ENCODE measurements at places on chromosomes 13 and 19.

GRCh38 chr19:5119297-5119998 lies 150.5 kb downstream of the KDM4B start:
- DNase-seq, result no peak

- DNase-seq, result no peak
Measured at GRCh38 chr13:39444866-39445265, 158.1 kb downstream of the LHFPL6 start.

- DNase-seq, result no peak
Measured at GRCh38 chr19:47618771-47619170, 9.8 kb downstream of the BICRA start.

DNA sequence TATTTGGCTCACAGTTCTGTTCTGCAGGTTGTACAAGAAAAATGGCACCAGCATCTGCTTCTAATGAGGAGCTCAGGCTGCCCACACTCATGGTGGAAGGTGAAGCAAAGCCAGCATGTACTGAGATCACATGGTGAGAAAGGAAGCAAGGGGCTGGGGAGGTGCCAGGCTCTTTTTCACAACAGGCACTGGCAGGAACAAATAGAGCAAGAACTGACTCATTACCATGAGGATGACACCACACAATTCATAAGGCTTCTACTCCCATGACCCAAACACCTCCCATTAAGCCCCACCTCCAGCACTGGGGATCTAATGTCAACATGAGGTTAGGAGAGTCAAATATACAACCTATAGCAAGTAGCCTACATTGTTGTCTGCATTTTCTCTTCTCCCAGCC lies 522.6 kb downstream of the RFC3 start:
- DNase-seq, result peak; percentile 57

DNA sequence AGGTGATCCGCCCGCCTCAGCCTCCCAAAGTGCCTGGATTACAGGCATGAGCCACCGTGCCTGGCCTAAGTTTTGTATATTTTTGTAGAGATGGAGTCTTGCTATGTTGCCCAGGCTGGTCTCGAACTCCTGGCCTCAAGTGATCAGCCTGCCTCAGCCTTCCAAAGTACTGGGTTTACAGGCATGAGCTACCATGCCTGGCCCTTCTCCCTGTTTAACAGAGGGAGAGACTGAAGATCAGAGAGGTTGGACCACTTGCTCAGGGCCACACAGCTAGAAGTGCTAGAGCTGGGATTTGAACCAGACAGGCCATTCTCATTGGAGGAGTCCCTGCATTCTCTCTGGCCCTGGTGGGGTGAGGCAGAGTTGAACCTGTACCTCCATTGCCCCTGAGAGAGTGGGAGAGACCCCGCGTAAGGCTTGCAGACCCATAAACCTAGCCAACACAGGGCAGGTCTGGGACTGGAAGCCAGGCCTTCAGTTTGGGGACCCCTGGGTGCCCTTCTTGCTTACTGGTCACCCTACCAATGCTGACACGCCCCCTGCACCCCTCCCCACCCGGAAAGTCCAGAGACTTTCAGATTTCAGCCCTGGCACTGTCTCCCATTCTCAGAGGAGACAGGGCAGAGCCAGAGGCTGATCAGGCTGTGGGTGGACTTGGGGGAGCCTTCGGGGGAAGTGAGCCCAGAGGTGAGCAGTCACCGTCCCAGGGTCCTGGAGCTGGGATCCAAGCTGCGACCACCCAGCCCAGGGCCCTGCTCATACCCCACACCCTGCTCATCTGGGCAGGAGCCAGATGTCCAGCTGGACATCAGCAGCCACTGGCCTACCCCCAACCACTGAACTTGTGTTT lies 13.3 kb downstream of the TTYH1 start:
- DNase-seq, result no peak

GRCh38 chr19:41431426-41432386 lies 4.5 kb upstream of the B3GNT8 start:
- DNase-seq, result peak; percentile 52

- DNase-seq, result no peak
Measured at GRCh38 chr13:99214232-99214631, 13.6 kb downstream of the UBAC2 start.

GRCh38 chr13:94479616-94480015 lies at the start of gene DCT:
Gene DCT, minus strand, starts transcription at chr13:94479682. Its CDS starts 427 bp downstream, at chr13:94479255.
- DNase-seq, result no peak

DNA sequence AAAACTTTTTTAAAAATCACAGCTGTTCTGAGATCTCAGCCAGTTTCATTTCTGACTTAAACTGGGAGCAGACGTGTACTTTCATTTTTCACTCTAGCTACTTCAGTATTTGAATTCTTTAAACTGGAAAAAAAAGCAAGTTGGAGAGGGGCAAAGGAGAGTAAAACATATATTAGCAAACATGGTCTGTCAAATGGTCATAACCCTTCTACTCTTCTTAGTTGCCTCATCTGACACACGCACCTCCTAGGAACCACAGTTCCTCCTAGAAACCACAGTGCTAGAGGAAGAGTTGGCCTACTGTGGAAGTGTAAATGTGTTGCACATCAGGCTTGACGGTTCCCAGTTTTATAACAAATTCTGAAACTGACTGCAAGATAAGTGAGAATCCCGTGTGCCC lies 47.2 kb downstream of the TM9SF2 start:
- DNase-seq, result no peak

- DNase-seq, result peak; percentile 61
Measured at GRCh38 chr13:23871616-23872220, 17.5 kb downstream of the MIPEP start.

DNA sequence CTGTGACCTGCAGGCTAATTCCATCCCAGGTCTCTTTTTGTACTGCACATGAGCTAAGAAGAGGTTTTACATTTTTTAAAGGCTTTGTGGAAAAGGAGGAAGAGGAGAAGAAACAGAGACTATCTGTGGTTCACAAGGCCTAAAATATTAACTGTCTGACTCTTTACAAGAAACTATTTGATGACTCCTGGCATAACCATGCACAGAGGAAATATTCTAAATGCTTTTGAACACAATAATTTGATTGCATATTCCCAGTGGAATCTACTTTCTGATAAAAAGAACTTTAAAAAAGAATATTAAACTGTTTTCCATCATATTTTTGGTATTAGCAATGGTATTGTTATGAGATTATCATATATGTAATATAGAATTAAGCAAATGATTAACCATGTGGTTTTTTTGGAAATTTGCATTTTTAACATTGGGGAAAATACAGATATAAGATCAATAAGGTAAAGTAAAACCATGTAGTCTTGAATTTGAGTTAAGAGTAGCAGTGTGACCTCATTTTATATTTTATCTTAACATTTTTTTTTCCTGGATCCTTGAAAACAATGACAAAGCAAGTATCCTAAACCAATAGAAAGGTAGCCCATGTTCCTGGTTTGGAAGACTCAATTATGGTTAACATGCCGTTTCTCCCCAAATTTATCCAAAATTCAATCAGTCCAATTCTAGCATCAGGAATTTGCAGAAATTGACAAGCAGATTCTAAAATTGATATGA lies 251.0 kb downstream of the UQCRFS1 start:
- peak; percentile 76 for DNase-seq

GRCh38 chr13:35882722-35883497 lies 248.3 kb downstream of the DCLK1 start:
- no peak for DNase-seq

- DNase-seq, result peak; percentile 23
Measured at GRCh38 chr13:67353941-67354340, 123.8 kb upstream of the PCDH9 start.

- DNase-seq, result no peak
Measured at GRCh38 chr13:76216729-76217128, 580.6 kb downstream of the LMO7 start.

DNA sequence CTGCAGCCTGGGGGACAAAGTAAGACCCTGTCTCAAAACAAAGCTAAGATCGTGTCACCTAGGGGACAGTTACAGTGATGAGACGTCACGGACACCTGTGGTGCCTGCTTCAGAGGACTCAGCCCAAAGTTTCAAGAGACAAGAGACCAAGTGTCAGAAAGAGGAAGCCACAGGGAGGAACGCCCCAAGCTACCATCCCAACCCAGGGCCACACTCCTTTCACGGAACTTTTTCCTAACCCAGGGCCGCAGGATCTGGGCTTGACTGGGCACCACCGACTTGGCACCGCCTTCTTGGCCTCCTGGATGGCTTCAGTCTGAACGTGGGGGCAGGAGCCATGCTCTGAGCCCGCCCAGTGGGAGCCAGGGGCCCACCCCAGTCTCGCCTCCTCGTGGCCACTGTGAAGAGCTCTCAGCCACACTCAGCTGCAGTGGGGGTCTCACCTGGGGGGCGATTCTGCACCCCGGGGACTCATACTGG lies 8.5 kb downstream of the MOB3A start:
- no peak for DNase-seq

- DNase-seq, result no peak
Measured at GRCh38 chr19:3625996-3626472, 556 bp downstream of the CACTIN start.

DNA sequence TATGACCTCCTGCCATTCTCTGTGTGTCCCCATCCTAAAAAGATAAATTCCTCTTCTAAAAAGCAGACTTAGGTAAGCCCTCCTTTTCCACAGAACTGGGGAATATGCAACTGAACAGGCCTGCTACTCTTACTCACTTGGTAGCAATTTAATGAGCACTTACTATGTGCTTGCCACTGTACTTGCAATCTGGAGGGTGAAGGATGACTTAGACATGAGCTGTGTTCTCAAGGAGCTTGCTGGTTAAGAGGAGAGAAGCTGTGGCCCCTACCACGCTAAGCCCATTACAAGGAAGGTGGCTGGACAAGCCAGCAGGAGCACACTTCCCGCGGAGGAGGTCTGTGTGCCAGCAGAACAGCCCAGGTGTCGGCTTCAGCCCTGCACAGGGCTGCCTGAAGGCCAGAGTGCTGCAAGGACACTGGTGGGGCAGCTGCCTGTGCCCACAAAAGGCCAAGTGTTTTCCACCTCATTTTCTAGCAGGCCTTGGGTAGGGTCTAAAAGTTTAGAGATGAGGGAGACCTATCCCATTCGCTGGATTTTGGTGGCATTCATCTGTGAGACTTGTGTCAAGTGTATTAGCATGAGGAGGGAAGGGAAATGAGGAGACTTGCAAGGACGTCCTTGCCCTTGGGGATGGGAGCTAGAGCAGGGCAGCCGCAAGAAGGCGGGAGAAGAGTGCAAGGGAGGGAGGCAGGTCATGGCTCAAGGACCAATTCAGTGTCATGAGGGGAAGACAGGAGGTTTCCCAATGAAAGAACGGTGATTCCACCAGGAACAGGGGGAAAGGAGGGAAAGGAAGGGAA lies 52.0 kb downstream of the COL4A1 start:
- DNase-seq, result no peak

DNA sequence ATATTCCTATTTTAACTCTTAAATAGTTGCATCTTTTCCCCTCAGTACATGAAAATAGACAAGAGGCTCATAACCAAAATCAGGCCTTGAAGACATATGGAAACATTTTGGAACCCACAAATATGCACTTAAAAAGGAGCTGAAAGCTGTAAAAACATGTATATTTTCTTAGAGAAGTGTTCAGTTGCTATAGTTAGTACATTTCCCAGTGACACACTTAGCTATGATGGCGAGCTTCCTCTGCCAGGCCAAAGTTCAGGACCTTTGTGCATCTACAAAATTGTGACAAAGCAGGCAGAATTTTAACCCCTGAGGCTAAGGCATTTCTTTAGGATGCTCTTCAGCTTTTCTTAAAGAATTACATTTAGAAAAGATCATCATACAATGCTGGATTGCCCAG lies 54.5 kb downstream of the RCBTB2 start:
- no peak for DNase-seq

GRCh38 chr13:106348075-106348840 lies 187.2 kb downstream of the EFNB2 start:
- DNase-seq, result peak; percentile 59

DNA sequence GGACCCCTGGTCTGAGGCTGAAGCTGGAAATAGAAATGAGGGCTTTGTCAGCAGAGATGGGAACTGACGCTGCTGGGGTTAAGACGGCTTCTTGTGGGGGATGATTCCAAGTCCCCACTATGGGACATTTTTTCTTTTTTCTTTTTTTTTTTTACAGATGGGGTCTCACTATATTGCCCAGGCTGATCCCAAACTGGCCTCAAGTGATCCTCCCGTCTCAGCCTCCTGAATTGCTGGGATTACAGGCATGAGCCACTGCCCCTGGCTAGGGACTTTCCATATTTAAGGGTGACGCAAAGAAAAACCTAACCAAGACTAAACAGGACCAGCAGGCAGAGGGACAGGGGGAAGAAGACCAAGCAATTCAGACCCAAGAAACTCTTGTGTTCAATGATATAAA lies 10.0 kb downstream of the LRFN3 start:
- DNase-seq, result no peak

DNA sequence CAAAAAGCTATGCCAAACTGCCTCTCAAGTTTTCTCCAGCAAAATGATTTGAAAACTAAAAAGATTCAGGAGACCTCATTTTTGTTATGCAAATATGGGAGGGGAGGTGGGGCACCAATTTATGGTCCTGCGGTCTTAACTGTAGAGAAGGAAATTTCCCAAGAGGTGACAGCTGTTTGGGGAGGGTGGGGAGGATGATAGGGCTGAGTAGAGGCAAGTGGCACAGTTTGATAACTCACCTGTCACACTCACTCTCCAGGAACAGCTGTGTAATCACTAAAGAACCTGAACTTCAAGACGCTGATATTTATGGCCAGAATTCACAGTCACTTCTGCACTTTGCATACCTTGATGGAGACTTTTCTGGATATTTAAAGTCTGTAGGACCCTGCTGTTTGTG lies 232.9 kb upstream of the STARD13 start:
- DNase-seq, result no peak

GRCh38 chr13:78160793-78161192 lies 242.2 kb upstream of the EDNRB start:
- peak; percentile 32 for DNase-seq

DNA sequence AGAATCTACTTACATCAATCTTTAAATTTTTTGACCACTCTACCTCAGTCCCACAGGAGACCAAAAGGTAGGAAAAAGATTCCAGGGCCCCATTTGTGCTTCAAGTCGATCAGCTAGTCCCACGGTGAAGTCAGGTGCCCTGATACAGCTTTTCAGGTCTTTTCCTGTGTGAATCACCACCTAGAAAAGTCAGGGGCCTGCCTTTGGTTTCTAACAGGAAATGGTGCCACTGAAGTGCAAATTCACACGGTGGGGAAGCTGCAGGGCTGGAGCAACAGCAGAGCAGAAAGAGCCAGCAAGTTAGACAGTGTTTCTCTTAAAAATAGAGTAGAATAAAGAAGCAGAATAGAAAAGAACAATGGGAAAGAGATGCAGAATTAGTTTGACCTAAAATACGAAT lies 107.5 kb downstream of the KLF12 start:
- peak; percentile 20 for DNase-seq

DNA sequence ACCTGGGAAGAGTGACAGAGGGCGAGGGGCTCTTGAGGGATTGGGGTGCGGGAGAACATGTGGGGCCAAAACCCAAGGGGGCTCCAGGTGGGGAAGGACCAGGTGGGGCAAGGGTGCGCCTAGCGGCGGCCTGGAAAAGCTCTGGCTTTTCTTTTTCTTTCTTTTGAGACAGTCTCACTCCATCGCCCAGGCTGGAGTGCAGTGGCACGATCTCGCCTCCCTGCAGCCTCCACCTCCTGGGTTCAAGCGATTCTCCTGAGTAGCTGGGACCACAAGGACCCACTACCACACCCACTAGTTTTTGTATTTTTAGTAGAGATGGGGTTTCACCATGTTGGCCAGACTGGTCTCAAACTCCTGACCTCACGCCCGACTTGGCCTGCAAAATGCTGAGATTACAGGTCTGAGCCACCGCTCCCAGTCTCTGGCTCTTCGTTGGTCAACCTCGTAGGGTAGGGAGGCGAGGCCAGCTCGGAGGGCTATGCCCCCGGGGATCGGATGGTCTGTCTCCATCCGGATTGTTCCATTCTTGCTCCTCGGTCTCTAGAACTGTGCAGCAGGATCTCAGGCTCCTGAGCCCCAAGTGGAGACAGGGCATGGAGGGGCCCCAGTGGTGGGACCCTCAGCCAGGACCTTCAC lies 3.7 kb downstream of the GADD45B start:
- peak; percentile 40 for DNase-seq

- DNase-seq, result no peak
Measured at GRCh38 chr13:28983641-28984040, 163.5 kb downstream of the MTUS2 start.

Data from fibroblast of pulmonary artery (primary cell).